ENCODE measurements at places on chromosomes 16 and 17.

GRCh38 chr16:782258-782657 is 5.9 kb downstream of the RPUSD1 start:
- DNase-seq: no peak

DNA sequence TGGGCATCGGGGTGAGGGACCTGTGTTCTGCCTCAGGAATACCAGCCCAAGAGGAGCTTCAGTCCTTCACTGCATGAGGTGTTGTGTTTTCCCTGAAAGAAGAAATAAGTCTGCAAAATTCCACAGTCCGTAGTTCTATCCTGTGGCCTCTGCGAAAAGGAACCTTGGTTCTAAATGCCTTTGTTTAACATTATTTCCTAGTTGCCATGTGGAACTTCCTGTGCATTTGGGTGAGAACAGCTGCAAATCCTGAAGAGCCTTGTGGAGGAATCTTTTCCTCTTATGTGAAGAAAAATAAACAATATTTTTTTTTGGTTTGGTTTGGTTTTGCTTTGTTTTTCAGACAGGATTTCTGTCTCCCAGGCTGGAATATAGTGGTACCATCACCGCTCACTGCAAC is 9.8 kb downstream of the PSKH1 start:
- peak; percentile 40 for DNase-seq

- DNase-seq: no peak
These were observed 9.7 kb downstream of the ABCC12 start for GRCh38 chr16:48146131-48146530.

DNA sequence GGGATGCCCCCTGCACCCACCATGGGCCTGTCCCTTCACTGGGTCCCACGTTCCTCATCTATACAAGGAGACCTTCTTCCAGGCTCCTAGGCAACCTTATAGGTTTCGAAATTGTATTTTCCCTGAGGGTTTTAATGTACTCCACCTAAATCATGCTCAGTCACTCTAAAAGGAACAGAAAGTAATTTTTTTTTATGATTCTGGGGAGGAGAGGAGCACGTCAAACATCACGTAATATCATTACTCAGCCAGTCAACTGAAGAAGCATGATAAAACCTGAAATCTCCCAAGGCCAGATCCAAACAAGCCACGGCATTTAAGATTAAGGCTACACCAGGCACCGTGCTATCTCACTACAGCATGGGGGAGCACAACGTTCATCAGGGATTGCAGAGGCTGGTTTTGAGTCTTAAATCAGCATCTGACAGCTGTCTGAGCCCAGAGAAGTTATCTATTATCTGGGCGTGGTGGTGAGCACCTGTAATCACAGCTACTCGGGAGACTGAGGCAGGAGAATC is 3.9 kb upstream of the TMEM114 start:
- DNase-seq: no peak

GRCh38 chr16:86931410-86931941 is 353.1 kb downstream of the FOXL1 start:
- peak; percentile 79 for DNase-seq

DNA sequence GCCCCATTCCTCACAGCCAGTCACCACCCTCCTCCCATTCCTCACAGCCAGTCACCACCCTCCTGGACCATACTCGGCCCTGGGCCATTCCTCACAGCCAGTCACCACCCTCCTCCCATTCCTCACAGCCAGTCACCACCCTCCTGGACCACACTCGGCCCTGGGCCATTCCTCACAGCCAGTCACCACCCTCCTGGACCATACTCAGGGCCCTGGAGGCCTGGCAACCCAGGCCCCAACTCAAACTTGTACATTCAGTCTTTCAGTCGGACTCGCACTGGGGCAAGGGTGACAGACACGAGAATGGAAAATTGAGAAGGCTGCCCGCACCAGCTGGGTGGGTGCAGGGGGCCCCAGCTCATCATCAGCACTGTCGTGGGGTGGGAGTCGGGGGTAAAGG is 30.4 kb upstream of the FOXK2 start:
- DNase-seq: no peak

DNA sequence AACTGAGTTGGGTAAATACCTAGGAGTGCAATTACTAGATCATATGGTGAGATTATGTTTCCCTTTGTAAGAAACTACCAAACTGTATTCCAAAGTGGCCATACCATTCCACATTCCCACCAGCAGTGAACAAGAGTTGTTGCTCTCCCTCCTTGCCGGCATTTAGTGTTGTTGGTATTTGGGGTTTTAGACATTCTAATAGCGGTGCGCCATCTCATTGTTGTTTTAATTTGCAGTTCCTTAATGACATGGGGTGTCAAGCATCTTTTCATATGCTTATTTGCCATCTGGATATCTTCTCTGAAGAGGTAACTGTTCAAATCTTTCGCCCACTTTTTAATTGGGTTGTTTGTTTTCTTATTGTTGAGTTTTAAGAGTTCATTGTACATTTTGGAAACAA is 164.2 kb upstream of the LHX1 start:
- DNase-seq: no peak

GRCh38 chr17:7634384-7634783 is 4.4 kb downstream of the SHBG start:
- DNase-seq: peak; percentile 66

- peak; percentile 29 for DNase-seq
These were observed 29.1 kb downstream of the AKAP1 start for GRCh38 chr17:57114085-57114673.

DNA sequence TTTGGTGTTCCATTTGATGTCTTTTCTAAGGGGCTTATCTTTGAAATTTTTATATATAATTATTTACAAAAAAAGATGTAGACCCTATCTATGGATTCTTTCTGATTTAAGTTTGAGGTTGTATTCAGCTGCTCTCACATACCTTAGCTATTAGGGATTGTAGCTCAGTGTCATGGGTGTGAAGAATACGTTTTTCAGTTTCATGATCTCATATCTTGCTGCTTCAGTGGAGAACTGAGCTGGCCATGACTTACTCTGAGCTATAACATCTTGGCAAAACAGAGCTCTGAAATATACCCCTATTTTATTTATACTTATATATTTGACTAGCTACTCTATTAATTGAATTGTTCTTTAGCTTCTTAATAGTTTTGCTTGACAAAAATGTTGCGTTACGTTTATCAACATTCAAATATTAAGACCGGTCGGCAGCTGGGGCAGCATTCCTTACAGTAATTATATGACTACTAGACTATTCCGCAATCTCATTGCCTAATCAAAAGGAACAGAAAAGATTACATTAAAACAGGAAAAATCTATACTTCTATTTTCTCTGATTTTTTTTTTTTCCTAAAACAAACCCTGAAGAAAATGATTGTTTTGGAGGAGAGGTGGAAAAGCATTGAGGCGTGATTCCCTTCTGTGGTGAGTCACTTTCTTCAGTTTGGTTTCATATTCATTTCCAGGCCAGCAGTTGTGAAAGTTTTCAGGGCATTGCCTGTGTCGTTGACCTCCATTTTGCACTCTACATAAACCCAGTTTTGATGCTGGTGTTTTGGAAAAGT is 24.1 kb upstream of the KRT24 start:
- DNase-seq: peak; percentile 7

All from mesenchymal stem cell (in vitro differentiated cells and primary cell).